ENCODE measurements at places on chromosomes 12 and 14.

GRCh38 chr14:35853225-35853624 lies 27.1 kb downstream of the BRMS1L start:
- DNase-seq: no peak

GRCh38 chr12:70486588-70486987 lies 120.5 kb downstream of the KCNMB4 start:
- DNase-seq: no peak

GRCh38 chr14:72742838-72743195 lies 151.1 kb downstream of the DPF3 start:
- no peak for DNase-seq

GRCh38 chr12:95605087-95605486 lies 53.8 kb upstream of the USP44 start:
- DNase-seq: no peak

DNA sequence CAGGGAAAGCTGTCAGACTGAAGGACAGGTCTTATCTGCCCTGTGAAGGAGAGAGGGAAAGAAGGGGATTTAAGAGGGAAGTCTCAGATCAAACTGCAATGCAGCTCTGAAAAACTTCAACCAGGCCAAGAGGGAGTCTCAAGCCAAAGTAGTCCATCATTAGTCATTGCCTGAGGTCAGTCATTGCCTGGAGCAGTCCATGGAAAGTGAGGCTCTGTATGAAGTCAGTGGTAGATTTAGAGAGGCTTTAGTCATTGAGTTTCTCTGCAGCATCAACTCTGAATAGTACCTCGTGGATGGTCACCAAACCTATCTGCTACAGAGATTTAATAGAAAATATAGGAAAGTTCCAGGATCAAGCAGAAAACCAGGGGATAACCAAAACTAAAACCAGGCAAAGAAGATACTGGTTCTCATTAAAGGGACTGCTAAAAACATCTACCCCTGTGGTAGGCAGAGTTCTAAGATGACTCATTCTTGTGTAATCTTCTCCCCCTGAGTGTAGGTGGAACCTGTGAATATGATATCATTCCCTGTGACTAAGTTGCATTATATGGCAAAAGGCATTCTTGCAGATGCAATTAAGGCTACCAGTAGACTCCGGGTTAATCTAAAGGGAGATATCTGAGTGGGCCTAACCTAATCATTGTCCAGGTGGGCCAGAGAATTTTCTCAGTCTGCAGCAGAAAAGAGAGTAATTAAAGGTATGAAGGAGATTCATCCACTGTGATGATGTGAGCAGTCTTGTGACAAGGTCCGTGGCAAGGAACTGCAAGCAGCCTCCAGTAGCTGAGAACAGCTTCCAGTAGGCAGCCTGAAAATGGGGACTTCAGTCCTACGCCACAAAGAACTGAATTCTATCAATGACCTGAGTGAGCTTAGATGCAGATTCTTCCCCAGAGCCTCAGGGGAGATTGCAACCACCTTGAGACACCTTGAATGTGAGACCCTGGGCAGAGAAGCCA lies 123.1 kb downstream of the GALC start:
- DNase-seq: no peak

DNA sequence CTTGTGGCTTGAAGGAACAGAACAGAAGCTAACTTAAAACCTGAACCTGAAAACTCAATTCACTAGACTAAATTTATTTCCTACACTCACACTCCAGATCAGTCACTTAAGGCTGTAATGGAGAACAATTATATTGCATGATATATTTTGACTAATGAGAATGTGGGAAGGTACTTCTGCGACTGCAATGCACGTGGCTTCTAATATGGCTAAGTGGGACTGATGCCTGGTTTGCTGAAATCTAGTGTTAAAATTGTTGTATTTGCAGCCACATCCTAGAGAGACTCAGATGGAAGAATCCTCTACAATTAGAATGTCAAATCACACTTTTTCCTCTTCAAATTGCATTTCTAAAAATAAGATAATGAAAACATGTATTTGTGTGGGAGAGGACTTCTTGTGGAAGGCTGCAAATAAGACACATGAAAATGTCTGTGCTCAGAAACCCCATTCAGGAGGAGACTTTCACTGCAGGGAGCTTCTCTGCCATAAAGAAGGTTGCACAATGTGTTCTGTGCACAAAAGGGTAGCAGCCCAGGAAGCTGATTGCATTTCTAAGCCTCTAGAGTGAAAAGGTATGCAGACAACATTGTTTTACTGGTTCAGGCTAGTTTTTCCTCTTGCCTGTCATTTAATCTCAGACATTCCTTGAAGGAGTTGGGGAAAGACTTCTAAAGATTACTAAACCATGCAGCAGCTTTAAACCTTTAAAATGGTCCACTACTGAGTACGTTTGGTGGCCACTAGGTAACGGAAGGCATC lies 224.3 kb downstream of the NEDD1 start:
- DNase-seq: no peak

- peak; percentile 32 for DNase-seq
Measured at GRCh38 chr14:95774265-95775160, 60.6 kb upstream of the TCL1A start.

DNA sequence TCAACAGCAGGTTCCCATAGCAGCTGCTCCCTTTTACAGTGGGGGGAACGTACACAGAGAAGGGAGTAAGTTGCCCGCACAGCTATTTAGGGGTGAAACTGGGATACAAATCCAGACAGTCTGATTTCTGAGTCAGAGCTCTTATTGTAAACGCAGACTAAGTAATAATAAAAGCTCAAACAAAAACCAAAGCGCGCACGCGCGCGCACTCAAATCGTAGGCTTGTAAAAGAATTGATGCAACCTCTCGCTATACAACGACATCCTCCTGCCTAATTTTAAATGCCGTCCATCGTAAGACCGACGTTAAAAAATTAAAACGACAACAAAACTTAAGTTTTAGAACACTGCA lies 747 bp upstream of the DACT1 start:
- no peak for DNase-seq

- DNase-seq: no peak
Measured at GRCh38 chr14:49999826-50000379, 107.0 kb downstream of the ARF6 start.

DNA sequence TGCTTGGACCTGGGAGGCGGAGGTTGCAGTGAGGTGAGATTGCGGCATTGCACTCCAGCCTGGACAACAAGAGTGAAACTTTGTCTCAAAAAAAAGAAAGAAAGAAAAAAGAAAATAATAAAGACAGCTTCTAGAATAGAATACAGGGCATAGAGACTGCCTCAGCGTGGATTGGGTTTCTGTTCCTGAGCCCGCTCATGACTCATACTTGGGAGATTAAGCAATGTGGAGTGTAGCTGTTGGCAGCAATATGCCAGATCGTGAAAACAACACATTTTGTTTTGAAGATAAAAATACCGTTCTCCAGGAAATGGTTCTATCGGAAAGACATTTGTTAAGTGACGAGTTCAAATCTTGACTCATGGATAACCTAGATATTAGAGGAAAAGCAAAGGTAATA lies 67.2 kb downstream of the GLT1D1 start:
- peak; percentile 44 for DNase-seq

DNA sequence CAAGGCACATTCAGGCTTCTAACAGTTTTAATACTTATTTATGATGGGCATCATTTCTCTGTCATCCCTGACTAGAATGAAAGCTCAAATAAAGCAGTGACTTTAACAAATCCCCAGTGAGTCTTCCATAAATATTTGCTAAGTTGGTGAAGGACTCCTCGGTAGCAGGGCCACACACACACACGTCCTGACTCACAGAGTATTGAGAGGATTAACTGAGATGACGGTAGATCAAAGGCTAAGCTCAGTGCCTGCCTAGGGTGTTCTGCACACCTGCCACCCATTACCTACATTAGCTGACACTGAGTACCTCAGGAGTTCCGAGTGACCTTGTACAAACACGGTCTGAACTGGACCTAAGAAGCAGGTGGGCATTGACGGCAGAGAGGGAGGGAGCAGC lies 197.3 kb upstream of the SFSWAP start:
- no peak for DNase-seq

- peak; percentile 10 for DNase-seq
Measured at GRCh38 chr12:119014368-119014767, 33.0 kb downstream of the SRRM4 start.

DNA sequence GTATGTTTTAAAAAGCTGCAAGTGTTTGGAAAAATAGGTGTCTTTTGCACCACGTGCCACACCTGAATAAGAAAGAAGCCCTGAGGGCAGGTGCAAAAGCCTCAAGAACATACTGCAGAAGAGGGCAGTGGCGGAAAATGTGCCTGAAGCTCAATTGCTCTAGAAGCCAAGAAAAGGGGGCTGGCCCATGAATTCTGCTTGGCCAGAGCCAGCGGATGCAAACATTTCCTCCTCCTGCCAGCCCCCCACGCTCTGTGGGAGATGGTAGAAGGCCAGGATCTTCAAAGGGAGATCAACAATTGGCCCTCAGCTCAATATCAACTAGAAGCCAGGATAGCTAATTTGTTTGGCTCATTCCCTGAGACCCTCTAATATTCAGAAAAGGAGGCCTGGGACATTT lies 80.3 kb upstream of the TMEM132D start:
- DNase-seq: no peak

DNA sequence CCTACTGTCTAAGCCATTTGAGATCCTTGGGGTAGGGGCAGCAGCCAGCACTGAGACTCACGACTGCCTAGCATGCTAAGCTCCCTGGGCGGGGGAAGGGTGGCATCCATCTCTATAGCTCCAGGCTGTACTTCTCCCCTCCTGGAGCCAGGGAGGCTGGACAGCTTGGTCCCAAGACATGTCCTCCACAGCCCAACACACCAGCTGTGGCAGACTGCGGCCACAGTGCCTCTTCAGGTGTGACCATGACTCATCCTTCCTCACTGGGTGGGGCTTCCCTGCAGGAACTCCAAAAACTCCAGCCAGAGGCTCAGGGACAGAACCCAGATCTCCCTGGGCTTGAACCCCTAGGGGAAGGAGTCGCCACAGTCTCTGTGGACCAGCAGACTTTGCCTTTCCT lies 193.9 kb downstream of the GPHN start:
- DNase-seq: no peak

- peak; percentile 13 for DNase-seq
Measured at GRCh38 chr14:46661728-46662127, 10.1 kb upstream of the RPL10L start.

GRCh38 chr12:51391283-51392123 lies at the start of gene GALNT6:
Gene GALNT6, minus strand, starts transcription at chr12:51391406. Its CDS starts 11,625 bp downstream, at chr12:51379781.
- no peak for DNase-seq

DNA sequence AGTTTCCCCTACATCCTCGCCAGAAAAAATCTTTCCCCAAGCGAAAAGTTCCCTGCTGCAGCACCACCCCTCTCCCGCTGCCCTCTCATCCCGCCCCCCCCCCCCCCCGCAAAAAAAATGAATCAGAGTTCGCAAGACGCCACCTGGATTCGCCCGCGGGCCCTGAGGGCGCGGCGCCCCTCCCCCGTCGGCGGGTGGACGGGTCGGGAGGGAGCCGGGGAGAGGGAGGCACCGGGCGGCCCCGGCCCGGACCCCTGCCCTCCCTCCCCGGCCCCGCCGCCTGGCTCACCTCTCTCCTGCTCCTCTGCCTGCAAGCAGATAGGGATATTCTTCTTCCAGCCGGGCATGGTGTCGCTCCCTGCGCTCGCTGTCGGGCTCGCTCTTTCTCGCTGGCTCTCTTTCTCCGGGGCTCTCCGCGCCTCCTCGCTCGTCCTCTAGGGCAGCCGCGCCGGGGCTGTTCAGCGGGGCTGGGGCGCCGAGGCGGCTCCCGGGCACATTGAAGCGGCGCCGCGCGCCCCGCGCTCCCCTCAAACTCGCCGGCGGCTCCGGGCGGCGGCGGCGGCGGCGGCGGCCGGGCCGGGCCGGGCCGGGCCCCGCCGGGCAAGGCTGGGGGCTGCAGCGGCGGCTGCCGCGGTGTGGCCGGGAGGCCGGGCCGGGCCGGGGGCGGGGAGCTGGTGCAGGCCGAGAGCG lies 200.3 kb upstream of the CAND1 start:
- DNase-seq: no peak

DNA sequence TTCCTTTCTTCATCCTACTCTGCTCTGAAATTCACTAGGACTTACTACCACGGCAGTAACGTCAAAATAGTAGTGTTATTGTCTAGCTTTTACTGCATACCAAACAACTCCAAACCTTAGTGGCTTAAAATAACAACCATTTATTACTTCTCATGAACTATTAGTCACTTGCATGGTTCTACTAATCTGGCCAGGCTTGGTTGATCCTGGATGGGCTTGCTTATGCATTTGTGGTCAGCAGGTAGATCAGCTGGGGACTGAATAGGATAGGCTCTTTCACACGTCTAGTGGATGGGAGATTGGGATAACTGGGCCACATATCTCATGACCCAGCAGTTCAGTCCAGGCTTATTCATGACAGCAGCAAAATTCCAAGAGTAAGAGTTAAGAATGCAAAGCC lies 9.4 kb upstream of the SLC35F4 start:
- DNase-seq: no peak

DNA sequence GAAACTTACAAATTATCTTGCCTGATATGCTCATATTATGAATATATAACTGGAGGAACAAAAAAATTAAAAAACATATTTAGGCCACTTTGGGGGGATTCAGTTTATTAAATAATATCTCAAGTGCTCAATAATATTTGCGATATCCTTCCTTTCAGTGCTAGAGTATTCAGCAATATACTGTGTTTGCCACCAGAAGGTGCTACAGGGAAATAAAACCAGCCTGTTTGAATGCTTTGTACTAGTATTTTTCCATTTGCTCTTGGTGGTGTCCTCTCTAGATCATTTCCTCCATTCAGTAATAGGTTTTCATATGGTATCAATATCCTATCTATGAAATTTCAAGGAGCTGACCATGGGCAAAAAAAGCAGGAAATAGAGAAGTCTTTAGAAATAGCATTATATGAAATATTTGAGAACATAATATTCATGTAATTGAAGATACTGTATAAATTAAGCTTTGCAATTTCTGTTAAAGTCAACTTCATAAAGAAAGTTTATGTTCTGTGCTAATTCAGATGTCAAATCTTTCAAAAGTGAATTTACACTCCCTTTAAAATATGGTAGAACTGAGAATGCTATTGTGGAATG lies 106.2 kb upstream of the NAV3 start:
- peak; percentile 73 for DNase-seq

DNA sequence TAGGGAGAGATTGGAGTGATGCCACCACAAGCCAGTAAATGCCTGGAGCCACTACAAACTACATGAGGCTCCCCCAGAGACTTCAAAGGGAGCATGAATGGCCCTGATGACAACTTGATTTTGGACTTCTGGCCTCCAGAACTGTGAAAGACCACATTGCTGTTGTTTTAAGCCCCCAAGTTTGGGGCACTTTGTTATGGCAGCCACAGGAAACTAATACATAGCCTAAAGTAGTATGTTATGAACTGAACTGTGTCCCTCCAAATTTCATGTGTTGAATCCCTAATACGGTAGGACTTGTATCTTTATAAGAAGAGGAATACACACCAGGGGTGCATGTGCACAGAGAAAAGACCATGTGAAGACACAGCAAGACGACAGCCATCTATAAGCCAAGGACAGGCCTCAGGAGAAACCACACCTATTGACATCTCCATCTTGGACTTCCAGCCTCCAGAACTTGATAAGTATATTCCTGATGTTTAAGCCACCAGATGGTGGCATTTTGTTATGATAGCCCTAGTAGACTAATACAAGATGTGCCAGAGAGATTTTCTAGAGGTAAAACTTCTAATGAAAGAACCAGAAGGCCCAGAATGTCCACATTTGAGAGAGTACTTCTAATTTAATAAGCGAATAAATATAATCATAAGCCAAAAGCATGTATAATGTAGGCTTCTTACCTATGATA lies 127.1 kb upstream of the BMP4 start:
- DNase-seq: no peak

Data from pons (tissue), 1 donor.